ENCODE measurements at places on chromosomes 1 and 21. TPM values are rescaled to one million over a fixed set of nuclear protein-coding genes. Genes with fewer than 3 reads are reported as not detected.

Gene DISP3
- 7.3 TPM for total RNA-seq

Gene TAS1R1
- not detected for total RNA-seq

Gene CRNN
- not detected for total RNA-seq

Gene MAN1C1
- total RNA-seq: 51.1 TPM

Gene SPRR2E
- total RNA-seq: not detected

Gene LCE1A
- total RNA-seq: not detected

GRCh38 chr1:169779970-169780369, 14.7 kb downstream of the METTL18 start:
- no peak for DNase-seq

GRCh38 chr1:209168204-209168603, 415.3 kb upstream of the CAMK1G start:
- DNase-seq: no peak

DNA sequence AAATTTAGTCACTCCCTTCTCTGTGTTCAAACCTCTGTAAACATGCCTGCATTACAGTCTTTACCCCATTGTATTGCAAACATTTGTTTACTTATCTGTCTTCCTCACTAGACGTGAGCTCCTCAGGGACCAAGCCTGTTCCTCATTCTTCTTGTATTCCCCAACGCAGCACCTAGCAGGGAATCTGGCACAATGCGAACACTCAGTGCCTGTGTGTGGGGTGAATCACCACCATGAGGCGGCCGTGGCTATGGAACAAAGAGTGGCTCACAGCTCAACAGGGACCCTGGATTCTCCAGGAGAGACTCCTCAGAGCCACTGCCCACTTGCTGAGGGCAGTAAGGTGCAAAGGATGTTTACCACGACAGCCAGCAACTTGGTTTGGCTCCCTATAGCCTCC, 95.9 kb downstream of the DDX20 start:
- peak; percentile 80 for DNase-seq

DNA sequence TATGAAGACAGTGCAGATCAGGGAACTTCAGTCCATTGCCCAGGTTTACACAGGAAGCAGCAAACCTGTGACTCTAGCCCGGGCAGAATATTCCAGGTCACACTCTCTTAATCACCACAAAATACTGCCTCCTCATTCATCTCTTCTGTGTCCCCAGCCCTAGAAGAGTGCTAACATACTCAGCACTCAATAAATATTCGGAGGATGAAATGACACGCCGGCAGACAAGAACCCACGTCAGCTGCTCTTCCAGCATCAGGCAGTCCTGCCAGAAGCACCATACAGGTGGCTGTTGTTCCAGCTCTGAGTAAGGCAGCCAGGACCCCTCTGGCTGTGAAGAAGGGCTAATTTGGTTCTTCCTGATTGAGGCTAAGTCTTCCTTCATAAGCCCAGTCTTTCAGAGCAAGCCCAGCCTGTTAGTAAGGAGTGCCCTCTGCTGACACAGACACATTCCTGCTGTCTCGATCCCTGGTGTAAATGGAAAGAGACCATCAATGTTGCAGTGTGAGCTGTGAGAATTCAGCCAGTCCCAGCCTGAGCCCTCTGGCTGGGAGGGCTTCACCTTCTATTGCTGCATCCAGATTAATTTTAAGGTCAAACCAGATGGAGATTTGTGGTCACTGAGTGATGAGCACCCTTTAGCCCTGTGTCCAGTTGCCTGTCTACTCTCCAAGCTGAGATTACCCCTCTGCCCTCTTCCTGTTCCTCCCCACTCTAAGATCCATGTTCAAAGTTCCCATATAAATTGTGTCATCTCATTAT, 45.0 kb upstream of the KIRREL1 start:
- no peak for DNase-seq

GRCh38 chr1:21651214-21652042, 17.7 kb downstream of the RAP1GAP start:
- peak; percentile 46 for DNase-seq

GRCh38 chr1:58699011-58699762, 675 bp downstream of the MYSM1 start:
- DNase-seq: no peak

DNA sequence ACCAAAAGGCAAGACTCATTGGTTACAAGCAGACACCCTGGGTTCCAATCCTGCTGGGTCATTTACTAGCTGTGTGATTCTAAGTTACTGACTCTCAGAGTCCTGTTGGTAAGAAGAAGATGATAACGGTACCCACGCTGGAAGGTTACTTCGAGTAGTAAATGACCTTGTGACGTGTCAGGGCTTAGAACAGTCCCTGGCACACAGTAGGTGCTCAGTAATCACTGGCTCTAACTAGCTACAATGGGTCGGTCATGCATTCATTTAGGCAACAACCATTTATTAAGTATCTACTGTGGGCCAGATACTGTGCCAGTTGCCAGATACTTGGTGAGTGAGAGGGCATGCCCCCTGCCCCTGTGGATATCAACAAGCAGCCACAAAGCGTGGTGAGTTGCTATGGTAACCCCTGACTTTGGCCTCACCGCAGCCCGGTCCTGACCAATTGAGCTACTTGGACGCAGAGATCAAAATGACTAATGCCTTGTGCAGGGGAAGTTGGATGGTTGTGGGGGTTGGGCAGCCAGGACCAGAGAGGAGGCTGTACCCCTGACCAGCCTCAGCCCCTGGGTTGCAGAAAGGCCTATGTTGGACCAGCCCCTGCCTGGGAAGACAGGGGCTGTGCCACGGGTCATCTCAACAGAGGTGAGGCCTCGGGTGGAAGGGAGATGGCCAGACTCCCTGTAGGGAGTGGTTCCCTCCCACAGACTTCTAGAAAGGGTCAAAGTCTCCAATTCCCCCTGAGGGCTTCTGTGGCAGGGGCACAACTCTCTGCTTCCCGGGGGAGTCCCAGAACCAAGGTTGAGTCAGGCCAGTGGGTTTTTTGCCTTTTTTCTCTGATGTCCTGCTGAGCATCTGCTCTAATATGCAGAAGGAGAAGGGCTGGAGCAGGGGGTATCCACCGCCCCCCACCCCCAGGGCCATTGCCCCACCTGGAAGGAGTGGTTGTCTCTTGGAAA, 16.0 kb downstream of the DHRS3 start:
- DNase-seq: no peak

GRCh38 chr1:81894867-81895266, 94.1 kb downstream of the ADGRL2 start:
- DNase-seq: no peak

DNA sequence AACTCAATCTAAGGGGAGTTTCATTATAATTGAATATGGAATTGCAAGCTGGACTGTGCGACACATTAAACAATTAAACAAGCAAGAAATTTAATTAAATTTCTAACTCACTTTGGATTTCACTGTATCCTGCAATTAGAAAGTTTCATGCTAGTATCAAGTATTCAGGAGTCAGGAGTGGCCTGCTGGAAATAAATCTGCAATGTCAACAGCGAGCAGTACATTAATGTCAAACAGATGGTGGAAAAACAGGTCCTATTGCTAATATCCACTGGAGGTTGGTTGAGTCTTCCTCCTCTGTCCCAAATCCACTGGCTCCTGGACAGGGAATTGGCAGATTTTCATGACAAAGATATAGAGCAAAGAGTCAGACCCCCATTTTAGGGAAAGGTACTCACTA, 237.1 kb downstream of the VAV3 start:
- no peak for DNase-seq

- DNase-seq: peak; percentile 71
Measured at GRCh38 chr1:33060579-33061083, 20.3 kb upstream of the AZIN2 start.

- no peak for DNase-seq
Measured at GRCh38 chr1:114758256-114758832, 560 bp upstream of the CSDE1 start.

DNA sequence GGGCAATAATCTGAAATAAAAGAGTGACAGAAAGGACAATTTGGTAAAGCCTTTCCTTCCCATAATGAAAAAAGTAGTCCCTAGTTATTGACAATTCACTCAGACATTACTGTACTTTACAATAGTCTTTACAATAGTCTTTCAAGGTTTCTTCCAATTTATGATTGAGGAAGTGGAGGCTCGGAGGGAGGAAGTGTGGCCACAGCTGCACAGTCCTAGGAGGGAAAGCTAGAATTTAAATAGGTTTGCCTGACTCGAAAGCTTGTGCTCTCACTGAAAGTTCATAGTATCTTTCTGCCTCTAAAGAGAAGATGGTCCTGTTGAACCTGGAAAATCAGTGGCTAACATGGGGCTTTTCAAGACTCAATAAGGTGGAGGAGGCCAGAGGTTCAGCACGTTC, 203.2 kb downstream of the SDCCAG8 start:
- DNase-seq: no peak

DNA sequence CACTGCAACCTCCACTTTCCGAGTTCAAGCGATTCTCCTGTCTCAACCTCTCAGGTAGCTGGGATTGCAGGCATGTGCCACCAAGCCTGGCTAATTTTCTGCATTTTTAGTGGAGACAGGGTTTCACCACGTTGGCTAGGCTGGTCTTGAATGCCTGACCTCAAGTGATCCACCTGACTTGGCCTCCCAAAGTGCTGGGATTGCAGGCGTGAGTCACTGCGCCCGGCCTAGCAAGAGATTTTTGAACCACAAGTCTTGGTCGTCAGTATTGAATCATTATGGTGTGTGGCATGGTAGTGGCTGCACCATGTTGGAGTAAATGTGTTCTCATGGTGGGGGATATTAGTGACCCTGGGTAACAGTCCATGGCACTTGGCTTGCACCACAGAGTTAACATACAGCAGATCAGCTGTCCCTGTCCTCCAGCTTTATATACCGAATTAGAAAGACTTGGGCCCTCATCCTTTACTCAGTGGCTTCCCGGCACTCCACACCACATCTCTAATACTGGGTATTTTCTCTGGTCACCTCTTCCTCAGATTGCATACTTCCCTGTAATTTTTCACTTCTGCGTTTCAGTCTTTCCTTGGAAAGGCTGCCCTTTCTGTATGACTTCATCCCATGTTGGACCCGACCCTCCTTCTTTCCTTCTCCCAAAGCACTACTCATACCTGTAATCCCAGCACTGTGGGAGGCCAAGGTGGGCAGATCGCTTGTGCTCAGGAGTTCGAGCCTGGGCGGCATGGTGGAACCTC, 25.1 kb downstream of the AK4 start:
- DNase-seq: no peak

- no peak for DNase-seq
Measured at GRCh38 chr1:18160290-18160942, 52.8 kb downstream of the IGSF21 start.

- no peak for DNase-seq
Measured at GRCh38 chr1:247291161-247291560, 35.3 kb downstream of the VN1R5 start.

DNA sequence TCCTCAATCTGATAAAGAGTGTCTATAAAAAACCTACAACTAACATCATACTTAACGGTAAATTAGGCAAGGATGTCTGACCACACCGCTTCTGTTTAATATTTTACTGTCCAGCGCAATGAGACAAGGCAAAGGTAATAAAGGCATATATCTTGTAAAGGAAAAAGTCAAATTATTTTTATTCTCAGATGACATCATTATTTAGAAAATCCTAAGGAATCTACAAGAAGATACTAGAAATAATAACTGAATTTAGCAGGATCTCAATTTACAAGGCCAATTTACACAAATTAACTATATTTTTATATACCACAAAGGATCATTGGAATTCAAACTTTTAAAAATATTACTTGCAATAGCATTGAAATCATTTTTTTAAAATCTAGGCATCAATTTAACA, 29.4 kb downstream of the GJA4 start:
- DNase-seq: no peak

DNA sequence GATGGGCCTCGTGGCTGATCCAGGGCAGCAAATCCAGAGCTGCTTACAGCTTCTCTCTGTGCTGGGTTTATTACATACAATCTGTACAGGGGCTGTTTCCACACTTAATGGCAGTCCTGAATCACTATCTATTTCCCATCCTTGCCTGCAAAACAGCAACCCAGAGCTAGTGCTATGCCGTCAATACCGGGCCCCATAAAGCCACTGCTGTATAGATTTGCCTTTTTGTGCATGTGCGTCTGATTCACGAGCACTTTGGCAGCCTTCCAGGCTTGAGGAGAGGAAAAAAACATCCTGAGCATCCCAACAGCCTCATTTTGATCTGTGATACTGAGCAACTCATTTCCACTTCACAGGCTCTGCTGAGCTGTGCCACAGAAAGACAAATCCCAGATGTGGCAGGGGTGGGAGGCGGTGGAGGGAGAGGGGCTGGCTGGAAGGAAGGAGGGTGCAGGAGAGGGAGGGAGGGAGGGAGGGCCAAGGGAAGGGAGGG, 65.2 kb upstream of the TARBP1 start:
- DNase-seq: peak; percentile 73

- no peak for DNase-seq
Measured at GRCh38 chr1:246208105-246208504, 299.0 kb downstream of the SMYD3 start.

DNA sequence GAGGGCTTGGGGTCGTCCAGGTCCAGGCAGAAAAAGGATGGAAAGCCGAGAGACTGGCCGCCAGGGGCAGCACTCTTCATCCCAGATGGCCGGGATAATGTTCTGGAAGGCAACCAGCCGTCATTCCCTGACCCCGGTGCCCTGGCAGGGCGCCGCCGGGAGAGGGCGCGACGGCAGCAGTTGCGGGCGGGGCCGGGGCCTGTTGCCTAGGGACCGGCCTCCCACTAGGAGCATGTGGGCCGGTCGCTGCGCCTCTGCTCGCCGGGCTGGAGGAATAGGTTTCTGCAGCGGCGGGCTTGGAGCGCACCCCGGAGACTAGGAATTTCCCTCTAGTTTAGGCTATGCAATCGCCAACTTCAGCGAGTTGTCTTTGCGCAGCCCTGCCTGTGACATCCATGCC, 11.0 kb downstream of the DMRTB1 start:
- DNase-seq: peak; percentile 57

DNA sequence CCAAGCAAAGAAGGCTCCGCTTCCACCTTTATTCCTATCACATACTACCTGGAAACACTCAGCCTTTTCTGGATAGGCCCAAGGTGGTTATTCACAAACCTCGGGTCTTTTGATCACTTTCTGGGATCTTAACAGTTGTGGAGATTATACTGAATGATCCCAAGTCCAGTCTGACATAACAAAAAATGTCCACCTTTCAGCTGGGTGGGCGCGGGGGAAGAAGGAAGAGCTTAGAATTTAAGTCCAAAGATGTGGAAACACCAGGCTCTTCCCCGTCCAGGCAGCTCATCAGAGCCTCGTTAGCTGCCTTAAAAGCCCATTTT, 338 bp upstream of the C1orf53 start:
- DNase-seq: no peak

GRCh38 chr21:15080526-15080925, 15.7 kb upstream of the NRIP1 start:
- DNase-seq: no peak

GRCh38 chr1:39984951-39985350, 30.0 kb downstream of the MFSD2A start:
- DNase-seq: no peak

DNA sequence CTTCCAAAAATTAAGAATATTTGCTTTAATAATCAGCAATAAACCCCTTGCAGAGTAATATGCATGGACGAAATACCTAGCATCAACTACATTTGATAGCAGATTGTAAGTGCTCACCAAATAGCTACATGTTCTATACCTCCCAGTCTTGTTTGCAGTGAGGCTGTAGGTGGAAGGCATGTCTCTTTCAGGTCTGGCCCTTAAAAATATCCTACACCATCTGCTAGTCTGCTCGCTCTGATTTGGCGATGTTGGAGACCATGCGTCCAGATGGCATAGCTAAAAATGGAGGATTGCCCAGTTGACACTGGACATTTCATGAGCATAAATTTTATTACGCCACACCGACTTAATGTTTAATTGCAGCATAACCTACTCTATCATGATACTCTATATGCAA, 47.1 kb downstream of the SSX2IP start:
- no peak for DNase-seq
